CD8-positive, alpha-beta memory T cell (primary cell): ENCODE measurements at places on chromosomes 2 and 18. TPM values are rescaled to one million over a fixed set of nuclear protein-coding genes. Genes with fewer than 3 reads are reported as not detected.

GRCh38 chr2:176763851-176764404 is 448.7 kb upstream of the HNRNPA3 start:
- no peak overlapping the region for H3K27ac ChIP-seq
- no peaks in the 10 kb centered on the region for H3K4me1 ChIP-seq
- no peak for DNase-seq
- H3K36me3 ChIP-seq = no peaks in the 10 kb centered on the region
- H3K27me3 ChIP-seq = no peaks in the 10 kb centered on the region

DNA sequence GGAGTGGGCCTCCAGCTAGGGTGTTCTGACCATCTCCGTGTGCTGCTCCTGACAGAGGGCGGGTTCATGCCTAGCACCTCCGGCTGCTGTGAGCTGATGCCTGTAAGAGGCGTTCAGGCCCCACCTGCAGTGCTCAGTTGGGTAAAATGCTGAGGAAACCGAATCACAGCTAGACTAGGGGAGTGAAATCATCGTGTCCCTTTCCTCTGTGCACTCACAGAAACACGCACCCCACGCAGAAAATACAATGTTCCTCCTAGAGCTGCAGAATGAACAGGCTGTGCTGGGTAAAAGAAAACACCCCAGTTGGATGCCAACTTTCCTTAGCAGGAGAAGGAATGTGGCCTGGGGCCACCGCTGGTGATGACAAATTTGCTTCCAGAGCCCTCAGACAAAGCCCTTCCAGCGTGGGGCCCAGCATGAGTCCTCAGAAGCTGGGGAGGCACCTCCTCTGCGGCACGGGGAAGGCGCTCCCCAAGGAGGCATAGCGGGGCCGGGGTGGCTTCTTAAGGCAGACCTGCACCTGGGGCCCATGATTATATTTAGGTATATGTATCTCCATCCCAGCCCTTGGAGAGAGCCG is 16.3 kb upstream of the ARHGEF4 start:
- DNase-seq = no peak
- no peaks in the 10 kb centered on the region for H3K36me3 ChIP-seq
- H3K27me3 ChIP-seq = no peaks in the 10 kb centered on the region
- peaks cover 17% of the 10 kb centered on the region for H3K4me1 ChIP-seq

GRCh38 chr2:229296016-229296415 is 24.9 kb upstream of the PID1 start:
- no peaks in the 10 kb centered on the region for H3K4me1 ChIP-seq
- no peaks in the 10 kb centered on the region for H3K27me3 ChIP-seq
- H3K27ac ChIP-seq = no peak overlapping the region
- no peaks in the 10 kb centered on the region for H3K36me3 ChIP-seq
- DNase-seq = no peak

- H3K4me3 ChIP-seq = no peak overlapping the region
- H3K36me3 ChIP-seq = no peaks in the 10 kb centered on the region
- no peaks in the 10 kb centered on the region for H3K27me3 ChIP-seq
Observed at GRCh38 chr2:9548506-9548905, 7.1 kb downstream of the ADAM17 start.

DNA sequence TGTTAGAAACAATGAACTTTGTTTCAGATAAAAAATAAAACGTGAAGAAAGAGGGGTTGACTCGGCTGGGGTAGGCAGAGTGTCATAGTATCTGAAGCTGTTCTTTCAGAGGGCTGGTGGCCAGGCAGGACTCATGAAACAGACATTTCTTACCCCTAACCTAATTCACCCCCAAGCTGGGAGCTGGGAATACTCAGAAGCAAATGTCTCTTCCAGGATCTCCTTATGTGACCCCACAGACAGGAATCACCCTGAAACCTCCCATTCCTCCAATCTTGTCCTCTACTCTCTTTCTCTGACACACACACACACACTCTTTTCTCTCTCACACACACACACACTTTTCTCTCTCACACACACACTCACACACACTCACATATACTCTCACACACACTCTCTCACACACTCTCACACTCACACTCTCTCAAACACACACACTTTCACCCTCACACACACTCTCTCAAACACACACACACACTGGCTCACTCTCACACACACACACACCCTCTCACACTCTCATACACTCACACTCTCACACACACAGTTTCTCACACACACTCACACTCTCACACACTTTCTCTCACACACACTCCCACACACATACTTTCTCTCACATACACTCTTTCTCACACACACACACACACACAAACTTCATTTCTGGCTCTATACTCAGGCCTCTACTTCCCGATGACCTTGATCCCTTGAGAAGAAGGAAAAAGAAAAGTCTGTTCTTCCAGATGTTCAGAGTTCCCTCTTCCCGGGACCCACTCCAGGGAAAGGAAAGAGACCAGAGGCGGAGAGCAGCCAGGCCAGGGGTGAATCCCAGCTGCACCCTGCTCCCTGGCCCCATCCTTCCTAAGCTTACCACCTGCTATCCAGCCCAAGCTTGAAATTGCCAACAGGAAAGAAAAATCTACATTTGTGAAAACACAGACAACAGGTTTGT is 167.7 kb downstream of the TXNL1 start:
- no peaks in the 10 kb centered on the region for H3K27me3 ChIP-seq
- no peak overlapping the region for H3K27ac ChIP-seq
- no peak for DNase-seq
- H3K36me3 ChIP-seq = no peaks in the 10 kb centered on the region
- H3K4me3 ChIP-seq = no peak overlapping the region

DNA sequence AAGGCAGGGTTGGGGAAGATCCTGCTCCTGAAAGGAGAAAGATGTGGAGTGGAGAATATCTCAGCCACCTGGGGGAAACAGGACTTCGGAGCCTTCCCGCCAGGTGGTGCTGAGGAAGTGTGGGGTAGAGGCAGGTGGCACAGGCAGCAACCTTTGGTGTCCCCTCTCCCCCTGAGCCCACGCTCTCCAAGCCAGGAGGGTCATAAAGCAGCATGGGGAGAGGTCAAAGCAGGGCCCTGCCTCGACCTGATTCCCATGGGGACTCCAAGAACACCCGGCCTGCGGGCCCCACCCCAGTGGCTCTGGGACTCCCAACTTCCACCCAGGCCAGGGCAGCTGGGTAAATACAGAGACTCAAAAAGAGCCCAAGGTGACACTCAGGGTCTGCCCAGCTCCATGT is 54.3 kb upstream of the SLC66A3 start:
- H3K4me3 ChIP-seq = no peak overlapping the region
- H3K36me3 ChIP-seq = no peaks in the 10 kb centered on the region
- no peak for DNase-seq
- H3K27ac ChIP-seq = no peak overlapping the region

The MOGAT1 gene
- total RNA-seq = not detected

The HK2 gene
- 57.0 TPM for total RNA-seq

The CAMKMT gene
- total RNA-seq = 11.4 TPM
